Nephron progenitor cell (in vitro differentiated cells): ENCODE measurements at places on chromosomes 4 and X.

DNA sequence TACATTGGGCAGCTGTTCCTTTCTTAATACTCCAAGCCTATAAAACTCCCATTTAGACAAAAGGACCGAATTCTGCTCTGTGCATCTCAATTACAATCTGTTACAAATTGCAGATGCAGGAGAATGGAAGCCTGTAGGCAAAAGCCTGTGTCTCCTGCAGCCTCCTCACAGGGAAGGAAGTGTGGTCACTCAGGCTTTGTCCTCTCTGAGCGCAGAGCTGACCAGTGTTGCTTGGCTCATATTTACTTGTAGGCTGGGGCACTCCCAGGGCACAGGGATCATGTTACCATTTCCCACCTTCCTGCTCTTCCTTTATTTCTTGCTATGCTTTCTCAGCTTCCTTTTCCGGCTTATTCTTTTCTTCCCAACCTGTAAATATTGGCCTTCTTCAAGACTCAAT, 15.7 kb downstream of the SUPT20HL2 start:
- DNase-seq: peak; percentile 41

GRCh38 chr4:89995814-89996213, 101.2 kb downstream of the MMRN1 start:
- DNase-seq: no peak

DNA sequence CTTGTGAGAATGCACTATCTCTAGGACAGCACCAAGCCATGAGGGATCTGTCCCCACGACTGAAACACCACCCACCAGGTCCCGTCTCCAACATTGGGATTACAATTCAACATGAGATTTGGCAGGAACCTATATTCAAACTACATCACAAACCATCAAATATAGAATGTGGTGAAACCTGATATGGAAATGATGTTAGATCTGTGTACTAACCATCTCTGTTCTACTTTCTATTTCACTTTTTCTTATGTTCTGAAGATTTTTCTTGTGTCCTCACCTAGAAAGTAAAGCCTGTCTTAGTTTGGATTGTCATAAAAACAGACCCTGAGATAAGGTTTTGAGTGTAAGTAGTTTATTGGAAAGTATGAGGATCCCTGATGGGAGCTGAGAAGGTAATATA, 37.8 kb upstream of the TACR3 start:
- DNase-seq: no peak

GRCh38 chr4:2065106-2065930, 6.2 kb downstream of the NAT8L start:
- no peak for DNase-seq

- DNase-seq: peak; percentile 34
Measured at GRCh38 chr4:140240237-140240636, 86.3 kb upstream of the MAML3 start.

DNA sequence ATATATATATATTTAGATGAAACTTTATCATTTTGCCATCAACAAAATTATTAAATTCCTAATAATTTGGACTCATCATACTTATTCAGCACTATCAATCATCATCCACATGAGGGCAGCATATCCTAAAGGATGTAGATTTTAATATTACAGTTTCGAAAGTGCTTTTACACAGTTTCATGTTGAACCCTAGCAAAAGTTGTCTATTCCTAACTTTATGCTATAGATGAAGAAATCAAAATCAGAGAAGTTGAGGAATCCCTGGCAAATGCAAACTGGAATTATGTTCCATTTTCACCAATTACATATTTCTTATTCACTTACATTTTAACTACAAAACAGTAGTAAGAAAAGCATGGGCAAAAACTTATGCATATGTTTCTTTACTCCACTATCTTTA, 36.6 kb upstream of the UGT2A1 start:
- DNase-seq: no peak

DNA sequence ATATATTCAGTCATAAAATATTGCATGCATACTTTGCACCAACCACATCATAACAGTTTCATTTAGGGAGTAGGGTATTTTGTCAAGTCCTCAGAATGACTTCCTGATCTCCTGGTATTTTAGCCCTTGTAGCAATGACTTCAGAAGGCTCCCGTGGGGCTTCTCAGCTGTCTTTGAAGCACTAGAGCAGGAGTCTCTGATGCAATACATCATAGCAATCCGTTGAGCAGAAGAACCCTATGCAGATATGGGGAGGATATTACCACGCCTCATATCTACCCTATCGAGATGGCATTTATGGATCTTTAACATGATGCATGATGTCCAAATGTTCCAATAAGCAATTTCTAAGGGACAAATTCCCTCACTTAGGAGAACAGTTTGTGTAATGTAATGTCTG, 373.7 kb upstream of the FTHL17 start:
- no peak for DNase-seq

GRCh38 chr4:7661846-7662506, 227.2 kb upstream of the PSAPL1 start:
- DNase-seq: no peak

- DNase-seq: no peak
Measured at GRCh38 chr4:53477038-53477565, 99.7 kb downstream of the FIP1L1 start.

GRCh38 chrX:24080704-24081103, 25.9 kb downstream of the EIF2S3 start:
- no peak for DNase-seq

GRCh38 chr4:102620697-102621497, 119.7 kb downstream of the NFKB1 start:
- DNase-seq: no peak

DNA sequence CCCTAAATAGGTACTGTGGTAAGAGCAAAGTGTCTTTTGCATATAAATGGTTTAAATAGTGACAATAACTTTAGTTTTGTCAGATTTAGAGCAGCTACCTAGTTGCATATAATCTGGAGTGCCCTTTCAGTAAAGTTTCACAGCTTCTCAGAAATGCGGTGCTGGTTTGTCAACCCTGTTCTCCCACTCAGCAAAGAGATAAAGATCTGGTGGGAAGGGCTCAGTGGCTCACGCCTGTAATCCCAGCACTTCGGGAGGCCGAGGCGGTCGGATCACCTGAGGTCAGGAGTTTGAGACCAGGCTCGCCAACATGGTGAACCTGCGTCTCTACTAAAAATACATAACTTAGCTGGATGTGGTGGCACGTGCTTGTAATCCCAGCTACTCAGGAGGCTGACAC, 45.6 kb upstream of the TENM3 start:
- DNase-seq: no peak

DNA sequence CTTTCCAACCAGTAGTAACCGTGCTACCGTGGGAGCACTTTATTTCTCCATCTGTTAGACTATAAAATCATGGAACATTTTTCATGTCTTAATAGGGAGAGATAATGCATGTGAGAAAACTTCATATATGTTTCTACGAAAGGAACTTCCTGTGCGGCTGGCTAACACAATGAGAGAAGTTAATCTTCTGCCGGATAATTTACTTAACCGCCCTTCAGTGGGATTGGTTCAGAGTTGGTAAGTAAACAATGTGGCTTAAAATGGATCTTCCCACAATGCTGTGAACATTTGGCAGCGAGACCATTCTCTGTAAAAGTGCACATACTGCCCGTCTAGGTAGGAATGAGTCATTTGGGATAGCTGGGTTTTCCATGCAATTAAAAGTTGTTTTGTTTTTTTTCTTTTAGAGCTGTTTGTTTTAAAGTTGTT, 29.6 kb downstream of the PDK3 start:
- no peak for DNase-seq

DNA sequence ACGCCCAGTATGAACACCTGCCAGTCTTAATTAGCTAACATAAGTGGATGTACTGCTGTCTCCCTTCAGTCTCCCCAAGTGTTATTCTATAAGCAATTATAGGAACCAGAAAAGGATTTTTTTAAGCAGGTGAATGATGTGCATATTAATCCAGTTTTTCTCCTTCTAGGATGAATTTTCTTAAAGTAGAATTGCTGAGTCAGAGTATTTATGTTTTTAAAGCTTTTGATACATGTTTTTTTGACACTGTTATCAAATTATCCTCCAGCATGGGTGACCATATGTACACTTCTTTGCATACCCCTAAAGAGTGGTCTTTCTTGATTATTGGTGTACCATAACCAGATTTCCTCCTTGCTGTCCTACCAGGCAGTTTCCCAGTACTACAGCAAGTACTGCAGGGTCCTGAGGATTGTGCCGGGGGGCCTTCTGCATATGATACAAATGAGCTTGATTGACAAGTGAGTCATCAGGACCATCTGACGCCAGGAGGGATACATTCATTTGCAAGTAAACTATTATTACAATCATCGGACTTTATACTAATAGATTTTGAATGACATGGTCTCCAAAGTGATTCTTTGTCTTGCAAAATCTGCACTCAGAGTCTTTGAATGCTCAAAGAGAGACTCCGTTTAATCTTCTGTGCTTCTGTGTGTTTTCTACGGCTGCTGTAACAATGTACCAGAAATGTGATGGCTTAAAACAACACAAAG, 10.7 kb upstream of the PCYT1B start:
- DNase-seq: no peak
